Mammary epithelial cell (primary cell): ENCODE measurements at places on chromosomes 3 and 15. TPM values are rescaled to one million over a fixed set of nuclear protein-coding genes. Genes with fewer than 3 reads are reported as not detected.

The TEX55 gene
- not detected for total RNA-seq

The MAGI1 gene
- 30.5 TPM for total RNA-seq

The GPR27 gene
- total RNA-seq: 7.7 TPM

The DZIP1L gene
- 13.7 TPM for total RNA-seq

The FANCI gene
- total RNA-seq: 30.5 and 65.8 TPM in 2 replicates

The CTDSPL2 gene
- 26.6 and 38.0 TPM in 2 replicates for total RNA-seq

DNA sequence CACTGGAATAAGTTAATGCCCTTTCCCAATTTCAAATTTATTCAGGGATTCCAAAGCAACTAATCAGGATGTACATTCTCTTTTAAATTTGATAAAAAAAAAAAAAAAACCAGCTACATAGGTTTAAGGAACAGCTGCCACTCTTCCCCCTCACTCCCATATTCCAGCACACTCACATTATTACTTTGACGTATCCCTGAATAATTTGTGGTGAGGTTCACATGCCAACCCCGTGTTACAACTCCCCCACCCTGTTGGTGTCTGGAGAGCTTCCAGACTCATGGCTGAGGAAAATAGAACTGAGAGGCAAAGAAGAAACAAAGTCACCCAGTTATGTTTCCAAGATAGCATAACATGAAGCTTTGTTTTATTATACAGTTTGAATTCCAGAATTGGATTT is 300.5 kb upstream of the MME start:
- DNase-seq: peak; percentile 72

GRCh38 chr3:145182196-145182911 is 978.6 kb downstream of the PLOD2 start:
- DNase-seq: no peak

DNA sequence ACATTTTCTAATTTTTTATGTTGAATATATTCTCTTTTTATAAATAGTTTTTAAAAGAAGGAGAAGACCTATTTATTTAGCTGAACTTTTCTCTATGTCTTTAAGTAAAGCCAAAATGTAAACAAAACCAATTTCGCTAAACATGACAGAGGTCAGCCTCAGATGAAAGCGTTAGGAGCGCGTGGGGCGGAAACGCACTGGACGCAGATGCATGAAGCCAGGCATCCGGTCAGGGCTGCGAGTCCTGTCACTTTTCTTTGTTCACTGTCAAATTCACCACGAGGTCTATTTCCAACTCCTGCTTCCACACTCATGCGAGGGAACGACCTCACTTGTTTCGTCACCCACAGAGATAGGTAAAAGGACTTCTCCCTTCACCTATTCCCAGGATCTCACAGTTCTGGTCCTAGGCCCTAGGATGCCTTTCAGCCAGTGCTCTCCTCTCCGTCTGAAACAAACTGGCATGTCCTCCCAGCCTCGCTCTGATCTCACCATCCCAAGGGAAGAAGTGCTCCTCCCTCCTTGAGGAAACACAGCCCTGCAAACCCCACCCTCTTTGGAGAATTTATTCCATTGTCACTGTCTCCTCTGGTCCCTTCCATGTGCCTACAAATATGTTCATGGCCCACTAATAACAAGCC is 57.9 kb downstream of the ITGB5 start:
- no peak for DNase-seq

GRCh38 chr15:91413142-91413541 is 313.1 kb downstream of the SV2B start:
- DNase-seq: peak; percentile 20

- peak; percentile 77 for DNase-seq
Measured at GRCh38 chr3:70849911-70850699, 537.7 kb upstream of the MDFIC2 start.

GRCh38 chr3:186493525-186494255 is 50.5 kb downstream of the CRYGS start:
- no peak for DNase-seq

GRCh38 chr15:41695750-41696436 is 35.7 kb downstream of the MGA start:
- peak; percentile 6 for DNase-seq

DNA sequence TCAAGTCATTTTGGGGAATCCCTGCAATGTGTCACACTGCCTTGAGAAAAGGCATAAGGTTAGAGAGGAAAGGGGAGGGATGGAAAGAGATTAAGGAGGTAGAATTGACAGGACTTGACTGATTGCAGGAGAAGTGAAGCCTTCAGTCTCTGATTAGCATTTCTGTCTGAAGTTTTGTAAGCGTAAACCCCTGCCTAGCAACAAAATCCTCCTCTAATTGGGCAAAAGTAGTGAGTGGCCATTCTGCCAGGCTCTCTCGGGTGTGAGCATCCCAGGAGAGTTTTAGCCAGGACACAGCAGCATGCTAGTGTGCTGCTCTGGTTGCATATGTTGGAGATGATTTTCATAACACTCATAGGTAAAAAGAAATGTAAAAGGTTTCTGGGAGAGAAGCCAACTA is 117.0 kb upstream of the MRPL3 start:
- DNase-seq: no peak

GRCh38 chr3:81752604-81753003 is 8.8 kb downstream of the GBE1 start:
- DNase-seq: no peak

DNA sequence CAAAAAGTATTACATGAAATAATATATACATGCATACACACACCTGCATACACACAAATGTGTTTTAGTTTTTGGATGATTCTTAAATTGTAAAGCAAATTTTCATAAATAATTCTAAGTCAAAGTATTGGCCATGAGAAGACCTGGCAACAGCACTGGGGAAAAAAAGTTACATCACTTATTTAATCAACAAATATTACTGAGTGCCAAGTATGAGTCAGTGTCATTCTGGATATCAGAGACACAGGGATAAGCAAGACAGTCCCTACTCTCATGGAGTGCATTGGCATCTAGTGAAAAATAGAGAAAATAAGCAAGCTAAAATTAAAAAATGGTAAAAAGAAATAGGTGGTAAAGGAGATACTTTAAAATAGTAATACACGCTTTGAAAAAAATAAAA is 29.4 kb upstream of the GUCA1C start:
- no peak for DNase-seq

DNA sequence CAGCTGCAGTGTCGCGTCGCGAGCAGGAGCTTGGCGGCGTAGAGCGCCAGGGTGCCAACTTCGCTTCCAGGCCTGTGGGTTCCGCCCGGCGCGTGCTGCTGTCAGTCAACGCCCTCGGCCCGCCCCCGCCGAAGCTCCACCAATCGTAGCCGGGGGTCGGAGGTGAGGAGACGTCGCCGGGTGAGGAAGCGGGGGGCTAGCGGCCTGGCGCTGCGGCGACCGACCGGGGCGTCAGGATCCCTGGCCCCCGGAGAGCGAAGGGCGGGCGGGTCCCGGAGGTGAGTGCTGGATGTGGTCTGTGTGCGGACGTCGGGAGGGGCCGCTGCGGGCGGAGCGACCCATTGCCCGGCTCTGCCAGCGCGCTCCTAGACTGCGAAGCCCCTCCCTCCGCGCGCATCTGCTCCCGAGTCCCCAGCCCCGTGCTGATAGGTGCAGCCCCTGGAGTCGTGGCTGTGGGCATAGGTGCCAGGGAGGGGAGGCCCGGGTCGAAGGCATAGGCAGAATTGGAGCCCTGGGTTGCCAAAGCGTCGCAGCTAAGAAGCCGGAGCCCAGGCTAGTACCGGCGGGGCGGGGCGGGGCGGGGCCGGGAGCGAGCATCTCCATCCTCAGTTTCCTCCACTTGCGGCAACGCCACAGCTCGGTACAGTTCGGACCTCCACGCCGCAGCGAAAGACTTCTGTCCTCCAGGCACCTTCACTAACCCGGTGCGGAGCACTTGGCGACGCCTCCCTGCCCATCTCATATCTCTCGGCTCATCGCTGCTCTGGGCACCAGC is at the start of gene NXPE3:
TSS of gene NXPE3 (plus strand) at position 165 of the 775 bp plus-strand sequence. CDS start 6,386 bp downstream, outside the sequence.
- DNase-seq: peak; percentile 81
